ENCODE measurements at places on chromosomes 1 and 21. TPM values are rescaled to one million over a fixed set of nuclear protein-coding genes. Genes with fewer than 3 reads are reported as not detected.

Gene PRAMEF11
- not detected for polyA plus RNA-seq

Gene NBPF15
- polyA plus RNA-seq: 21.0 TPM

Gene PEF1
- polyA plus RNA-seq: 37.3 TPM

Gene IGSF5
- polyA plus RNA-seq: not detected
